ENCODE measurements at places on chromosomes 2 and 18.

- DNase-seq = no peak
Observed at GRCh38 chr2:68438455-68439303, 28.4 kb downstream of the FBXO48 start.

DNA sequence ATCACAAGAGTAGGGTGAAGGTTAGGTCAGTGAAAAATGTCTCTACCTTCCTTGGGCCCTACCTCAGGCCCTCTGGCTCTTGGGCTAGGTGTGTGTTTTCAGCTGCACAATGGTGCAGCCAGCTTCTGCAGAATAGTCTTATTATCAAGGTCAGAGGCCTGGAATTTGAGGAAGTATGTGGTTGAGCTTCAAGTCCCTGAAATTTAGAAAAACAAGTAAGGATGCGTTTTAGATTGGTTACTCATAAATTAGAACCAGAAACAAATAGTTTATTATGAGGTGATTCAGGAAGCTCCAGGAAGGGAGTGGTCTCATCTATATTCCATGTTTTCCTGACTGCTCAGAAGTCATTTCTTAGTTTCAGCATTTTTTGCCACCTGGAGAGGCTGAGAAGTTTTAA lies 204.2 kb upstream of the CELF4 start:
- no peak for DNase-seq

- DNase-seq = peak; percentile 53
Observed at GRCh38 chr18:3281456-3282400, 19.8 kb downstream of the MYL12B start.

GRCh38 chr18:49139766-49140165 lies 189.0 kb upstream of the SMAD7 start:
- DNase-seq = no peak

DNA sequence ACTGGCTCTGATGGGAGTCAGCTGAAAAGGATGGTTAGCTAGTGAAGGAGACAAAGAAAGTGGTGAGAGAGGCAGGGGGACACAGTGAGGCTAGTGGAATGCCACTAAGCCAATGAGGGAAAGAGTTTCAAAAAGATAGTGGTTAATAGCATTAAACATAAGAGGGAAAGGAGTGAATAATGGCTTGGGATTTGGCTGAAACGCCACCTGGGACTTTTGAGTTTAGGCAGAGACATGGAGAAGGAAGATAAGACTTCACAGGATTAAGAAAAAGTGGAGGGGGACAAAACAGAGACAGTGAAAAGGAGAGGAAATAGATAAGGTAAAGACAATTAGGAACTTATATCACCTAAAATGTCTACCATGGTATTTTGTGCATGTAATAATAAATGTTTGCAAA lies 6.9 kb downstream of the CD28 start:
- DNase-seq = no peak

- no peak for DNase-seq
Observed at GRCh38 chr2:138476186-138476585, 25.4 kb upstream of the SPOPL start.

- DNase-seq = no peak
Observed at GRCh38 chr2:167177196-167177595, 288.9 kb downstream of the XIRP2 start.

- no peak for DNase-seq
Observed at GRCh38 chr2:135422898-135423297, 108.1 kb downstream of the ZRANB3 start.

- DNase-seq = no peak
Observed at GRCh38 chr2:219916281-219916680, 288.9 kb downstream of the SLC4A3 start.

- DNase-seq = no peak
Observed at GRCh38 chr2:219998107-219998506, 370.7 kb downstream of the SLC4A3 start.

GRCh38 chr2:238908960-238909951 lies 61.4 kb downstream of the TWIST2 start:
- DNase-seq = no peak

- no peak for DNase-seq
Observed at GRCh38 chr18:62610351-62610700, 87.5 kb downstream of the ZCCHC2 start.

DNA sequence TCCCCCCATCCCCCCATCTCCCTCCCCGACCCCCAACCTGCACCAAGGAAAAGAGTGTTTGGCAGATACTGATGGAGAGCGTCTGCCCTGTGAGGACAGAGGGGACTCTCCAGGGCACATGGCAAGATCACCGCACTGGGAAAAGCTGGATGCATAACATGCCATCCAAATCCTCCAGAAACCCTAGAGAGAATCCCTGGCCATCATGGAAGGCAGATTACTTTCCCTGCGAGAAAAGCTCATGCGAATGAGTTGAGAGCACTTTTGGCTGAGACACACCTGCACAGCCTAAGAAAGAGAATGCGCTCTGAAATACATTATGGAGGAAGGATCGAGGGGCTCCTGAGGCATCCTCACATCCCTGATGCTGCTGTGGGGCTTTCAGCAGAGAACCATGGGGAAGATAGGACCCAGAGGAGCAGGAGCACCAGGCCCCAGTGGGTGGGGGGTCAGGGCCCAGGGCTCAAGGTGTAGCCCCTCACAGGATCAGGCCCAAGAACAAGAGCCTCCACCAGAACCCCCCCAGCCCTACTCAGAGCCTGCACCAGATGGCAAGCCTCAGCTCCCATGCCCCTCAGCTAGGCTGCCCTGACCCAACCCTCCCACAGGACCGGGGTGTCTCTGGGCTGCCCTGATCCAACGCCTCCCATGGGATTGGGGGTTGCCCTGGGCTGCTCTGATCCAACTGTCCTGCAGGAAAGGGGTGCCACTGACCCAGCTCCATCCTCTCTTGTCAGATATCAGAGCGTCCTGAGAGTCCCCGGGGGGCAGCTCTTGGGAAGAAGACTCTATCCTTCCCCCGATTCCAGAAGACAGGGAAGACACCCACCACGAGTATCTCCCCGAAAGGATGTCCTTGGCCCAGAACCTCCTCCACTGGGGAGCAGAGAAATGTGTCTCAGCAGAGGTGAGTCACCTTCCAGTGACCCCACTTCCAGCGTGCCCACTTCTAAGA lies 153.4 kb downstream of the NDUFA10 start:
- no peak for DNase-seq

DNA sequence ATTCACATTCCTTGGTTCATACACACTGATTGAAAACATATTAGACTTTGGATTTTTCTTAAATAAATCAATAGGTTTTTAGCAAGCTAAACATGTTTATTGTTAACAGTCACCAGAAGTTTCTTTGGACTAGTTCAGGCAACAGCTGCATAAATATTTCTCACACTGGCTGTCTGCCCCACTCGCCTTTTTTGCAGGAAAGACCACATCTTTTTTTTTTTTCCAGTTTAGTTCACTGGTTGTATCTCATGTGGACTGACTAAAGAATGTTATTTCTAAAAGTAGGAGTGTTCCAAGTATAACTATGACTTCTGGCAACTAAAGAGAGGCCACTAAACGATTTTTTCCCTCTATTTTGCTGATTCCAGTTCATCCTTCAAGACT lies 31.1 kb downstream of the SLC40A1 start:
- DNase-seq = no peak

DNA sequence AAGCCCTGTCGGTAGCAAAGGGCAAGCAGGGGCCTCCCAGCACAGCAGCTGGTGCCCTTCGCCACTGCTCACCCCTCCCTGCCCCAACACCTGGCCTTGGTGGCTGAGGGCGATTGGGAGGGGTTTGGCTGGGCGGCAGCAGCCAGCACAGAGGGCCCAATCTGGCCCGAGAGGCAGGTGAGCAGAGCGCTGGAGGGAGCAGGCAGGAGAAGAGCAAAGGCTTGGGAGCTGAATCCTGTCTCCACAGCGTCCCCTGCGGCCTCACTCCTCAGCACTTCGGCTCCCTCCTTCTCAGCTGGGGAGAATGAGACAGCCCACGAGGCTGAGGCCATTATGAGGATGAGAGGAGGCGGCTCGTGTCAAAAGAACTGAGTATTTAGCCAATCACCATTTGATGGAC lies 74.9 kb upstream of the TAF1B start:
- peak; percentile 52 for DNase-seq

- no peak for DNase-seq
Observed at GRCh38 chr2:127968610-127969339, 59.1 kb downstream of the SAP130 start.

DNA sequence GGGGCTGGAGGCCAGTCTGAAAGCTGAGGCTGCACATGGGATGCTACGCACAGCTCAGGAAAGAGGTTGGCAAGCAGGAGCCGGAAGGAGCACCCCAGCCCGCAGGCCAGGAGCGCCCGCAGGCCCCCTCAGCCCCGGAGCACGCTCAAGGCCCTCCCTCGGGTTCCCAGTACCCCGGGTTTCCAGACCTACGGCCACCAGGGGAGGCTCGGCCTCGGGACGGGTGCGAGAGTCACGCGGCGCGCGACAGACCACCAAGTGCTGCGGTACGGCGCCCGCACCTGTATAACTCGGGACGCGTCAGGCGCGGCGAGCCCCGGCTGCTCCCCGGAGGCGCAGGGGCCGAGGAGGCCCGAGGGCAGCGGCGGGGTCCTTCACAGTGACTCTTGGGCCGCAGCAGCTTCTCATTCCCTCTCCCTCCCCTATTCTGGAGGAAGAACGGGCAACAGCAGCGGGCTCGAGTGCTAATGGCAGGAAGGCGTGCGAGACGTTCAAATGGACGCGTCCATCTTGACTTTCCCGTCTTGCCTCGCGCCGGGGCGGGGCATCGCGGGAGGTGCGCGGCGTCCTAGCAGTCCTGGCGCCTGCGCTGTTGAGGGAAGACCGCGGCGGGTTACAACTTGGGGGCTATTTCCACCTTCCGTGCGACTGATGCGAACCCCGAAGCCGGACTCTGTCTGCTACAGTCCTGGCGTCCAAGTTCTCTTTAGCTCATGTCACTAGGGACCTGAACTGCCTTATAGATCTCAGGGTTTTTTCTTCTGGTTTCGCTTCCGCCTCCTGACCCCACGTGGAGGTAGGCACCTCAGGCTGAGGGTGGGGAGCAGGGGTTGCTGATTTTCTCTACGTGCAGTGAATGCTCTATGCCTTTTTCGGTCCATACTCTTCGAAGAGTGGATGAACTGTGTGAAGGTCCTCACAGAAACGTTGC lies at the start of gene ANAPC1:
Gene ANAPC1, minus strand, starts transcription at position 533 of the 931 bp plus-strand sequence. CDS start 3,368 bp downstream, outside the sequence.
- DNase-seq = peak; percentile 25

DNA sequence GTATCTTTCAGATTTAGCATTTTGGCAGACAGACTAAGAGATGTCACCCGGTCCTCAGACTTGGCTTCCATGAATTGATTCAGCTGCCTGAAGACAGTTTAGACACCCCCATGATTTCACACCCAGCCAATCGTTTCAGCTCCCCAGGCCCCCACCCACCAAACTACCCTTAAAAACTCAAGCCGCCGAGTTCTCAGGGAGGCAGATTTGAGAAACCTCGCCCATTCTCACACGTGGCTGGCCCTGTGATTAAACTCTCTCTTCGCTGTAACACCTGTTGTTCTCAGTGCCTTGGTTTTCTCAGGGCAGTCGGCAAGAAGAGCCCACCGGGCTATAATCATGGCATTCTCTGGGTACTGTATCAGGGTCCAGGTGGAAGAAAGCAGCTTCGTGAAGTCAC lies 35.2 kb downstream of the UXS1 start:
- DNase-seq = no peak

GRCh38 chr2:55805686-55806085 lies 112.0 kb upstream of the PNPT1 start:
- DNase-seq = no peak

- DNase-seq = no peak
Observed at GRCh38 chr18:11736656-11737055, 47.6 kb downstream of the GNAL start.

- DNase-seq = no peak
Observed at GRCh38 chr2:201781557-201782051, 871 bp upstream of the ALS2 start.

DNA sequence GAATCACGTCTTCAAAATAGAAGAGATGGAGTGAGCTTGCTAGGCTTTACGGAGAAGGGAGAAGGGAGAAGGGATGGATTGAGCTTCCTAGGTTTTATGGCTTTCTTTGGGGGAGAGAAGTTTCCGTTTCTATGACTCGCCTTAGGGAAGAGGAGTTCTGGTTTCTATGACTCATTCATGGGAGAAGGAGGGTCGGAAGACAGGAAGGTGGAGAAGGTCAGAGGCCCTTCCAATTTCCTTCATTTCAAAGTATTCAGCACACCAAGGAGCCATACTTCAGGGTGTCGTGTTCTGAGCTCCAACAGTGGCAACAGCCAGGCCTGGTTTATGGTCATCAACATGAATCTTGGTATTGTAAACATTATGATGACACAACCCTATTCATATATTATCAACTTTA lies 284.7 kb upstream of the VWC2L start:
- DNase-seq = no peak

GRCh38 chr2:86052676-86053075 lies 53.0 kb downstream of the POLR1A start:
- DNase-seq = no peak

DNA sequence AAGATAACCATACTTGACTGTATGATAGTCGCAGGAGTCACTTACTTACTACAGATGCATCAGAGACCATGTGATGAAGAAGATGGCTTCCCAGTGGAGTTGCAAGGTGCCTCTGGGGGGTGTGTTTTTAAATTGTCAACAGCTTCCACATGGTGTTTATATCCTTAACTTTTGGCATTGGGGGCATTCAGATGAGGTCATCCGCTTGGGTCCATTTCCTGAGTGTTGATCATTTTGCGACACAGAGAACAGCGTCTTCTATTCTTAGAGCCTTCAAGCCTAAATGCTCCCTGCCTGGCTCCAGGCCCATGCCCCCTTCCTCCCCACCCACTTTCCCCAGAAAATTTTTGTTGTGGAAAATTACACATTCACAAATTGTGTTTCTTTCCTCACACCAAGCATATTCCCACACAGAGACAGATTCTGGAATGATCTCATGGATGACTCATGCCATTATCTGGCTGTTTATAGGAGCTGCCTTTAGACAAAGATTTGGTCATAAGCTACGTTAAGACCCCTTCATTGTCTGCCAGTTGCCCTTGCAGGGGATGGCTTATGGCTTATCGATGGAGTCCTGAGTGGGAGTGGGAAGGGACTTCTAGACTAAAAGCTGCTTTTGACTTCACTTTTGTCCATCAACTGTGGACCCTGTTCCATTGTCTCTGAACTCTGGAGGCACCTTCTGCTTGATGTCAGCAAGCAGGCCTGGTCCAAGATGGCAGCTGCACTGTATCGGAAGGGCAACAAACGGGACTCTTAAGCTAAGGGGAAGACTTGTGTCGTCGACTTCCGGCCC lies 91.8 kb downstream of the CABLES1 start:
- no peak for DNase-seq

DNA sequence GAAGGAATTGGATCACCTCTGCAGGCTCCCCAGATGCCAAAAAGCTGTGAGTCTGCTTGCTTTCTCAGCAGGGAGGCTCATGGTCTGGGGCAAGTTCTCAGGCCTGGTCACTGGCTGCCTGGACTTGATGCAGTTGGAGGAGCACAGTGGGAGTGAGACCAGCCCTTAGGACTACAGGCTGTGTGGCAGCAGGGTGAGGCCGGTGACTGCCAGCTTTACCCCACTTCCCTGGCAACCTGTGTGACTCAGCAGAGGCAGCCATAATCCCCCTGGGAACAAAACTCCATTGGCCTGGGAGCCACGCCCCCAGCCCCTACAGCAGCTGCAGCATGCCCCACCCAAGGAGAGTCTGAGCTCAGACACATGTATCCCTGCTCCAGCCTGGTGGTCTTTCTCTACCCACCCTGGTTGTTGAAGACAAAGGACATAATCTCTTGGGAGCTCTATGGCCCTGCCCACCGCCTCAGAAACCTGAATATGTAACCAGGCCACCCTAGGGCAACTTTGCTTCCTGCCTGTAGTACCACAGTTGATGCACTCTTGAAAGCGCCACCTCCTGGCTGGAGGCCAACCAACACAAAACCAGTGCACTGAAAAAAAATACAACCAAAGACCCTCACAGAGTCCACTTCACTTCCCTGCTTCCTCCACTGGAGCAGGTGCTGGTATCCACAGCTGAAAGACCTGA lies 106.8 kb upstream of the SPATS2L start:
- DNase-seq = no peak

- DNase-seq = no peak
Observed at GRCh38 chr2:57693177-57693576, 353.4 kb upstream of the VRK2 start.

Data from NCI-H1417 treated with DMSO at 0.1 percent for 48 hours (cell line).